IPS DF 19.7 (cell line): ENCODE measurements at places on chromosomes 7 and 10.

DNA sequence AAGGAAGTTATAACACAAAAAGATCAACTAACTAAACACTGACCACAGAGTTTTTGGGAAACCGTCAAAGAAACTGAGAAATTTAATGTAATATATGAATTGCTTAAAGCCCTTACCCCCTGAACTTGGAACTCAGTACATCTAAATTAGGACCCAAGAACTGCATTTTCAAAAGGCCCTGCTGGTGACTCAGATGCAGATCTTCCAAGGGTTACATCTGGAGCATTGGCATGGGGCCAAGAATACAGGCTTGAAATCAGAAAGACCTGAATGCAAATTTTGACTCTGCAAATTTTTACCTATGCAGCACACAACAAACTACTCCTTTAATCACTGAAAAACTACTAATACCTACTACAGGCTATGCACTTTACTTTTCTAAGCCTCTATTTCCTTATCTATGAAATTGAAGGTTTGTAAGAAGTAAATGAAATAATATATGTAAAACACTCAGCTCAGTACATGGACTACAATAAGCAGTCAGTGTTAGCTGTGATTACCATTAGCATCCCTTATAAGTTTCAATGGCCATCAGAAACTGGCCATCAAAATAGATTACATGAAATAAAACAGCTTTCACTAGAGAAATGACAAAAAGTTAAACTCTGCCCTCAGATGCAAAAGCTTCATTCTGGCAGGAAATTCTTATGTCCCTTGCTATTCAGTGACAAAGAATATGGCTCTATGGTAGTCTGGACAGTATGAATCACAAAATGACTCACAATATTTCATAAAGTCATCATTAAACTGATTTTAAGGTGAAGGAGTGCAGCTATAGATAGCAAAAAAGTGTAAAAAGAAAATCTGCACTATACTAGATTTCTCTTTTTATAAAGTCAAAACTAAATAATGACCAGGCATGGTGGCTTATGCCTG is 43.6 kb downstream of the NSUN6 start:
- no peak for DNase-seq

DNA sequence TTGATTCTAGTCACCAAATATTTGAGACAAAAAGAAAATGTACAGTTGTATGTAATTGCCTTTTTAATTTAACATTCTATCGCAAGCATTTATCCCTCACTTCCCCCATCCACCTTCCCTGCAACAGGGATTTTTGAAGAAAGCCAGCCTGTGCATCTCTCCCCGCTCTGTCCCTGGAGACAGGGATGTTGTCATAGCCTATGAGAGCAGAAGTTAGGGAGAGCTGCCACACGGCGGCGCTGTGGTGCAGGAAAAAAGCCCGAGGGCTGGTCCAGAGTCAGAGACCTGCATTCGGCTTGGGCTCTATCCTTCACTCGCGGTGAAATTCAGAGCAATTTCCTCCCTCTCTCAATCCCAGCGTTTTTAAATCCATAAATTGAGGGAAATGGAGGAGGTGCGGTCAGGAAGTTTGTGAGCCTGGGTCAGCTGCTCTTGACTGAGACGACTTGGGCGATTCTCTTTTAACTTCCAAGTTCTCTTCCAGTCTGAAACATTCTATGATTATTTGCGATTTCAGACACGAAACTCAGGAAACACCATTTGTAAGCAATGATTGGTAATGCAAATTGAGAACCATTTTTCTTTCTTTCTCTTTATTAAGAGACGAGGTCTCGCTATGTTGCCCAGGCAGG is 17.5 kb downstream of the HKDC1 start:
- DNase-seq: peak; percentile 42

DNA sequence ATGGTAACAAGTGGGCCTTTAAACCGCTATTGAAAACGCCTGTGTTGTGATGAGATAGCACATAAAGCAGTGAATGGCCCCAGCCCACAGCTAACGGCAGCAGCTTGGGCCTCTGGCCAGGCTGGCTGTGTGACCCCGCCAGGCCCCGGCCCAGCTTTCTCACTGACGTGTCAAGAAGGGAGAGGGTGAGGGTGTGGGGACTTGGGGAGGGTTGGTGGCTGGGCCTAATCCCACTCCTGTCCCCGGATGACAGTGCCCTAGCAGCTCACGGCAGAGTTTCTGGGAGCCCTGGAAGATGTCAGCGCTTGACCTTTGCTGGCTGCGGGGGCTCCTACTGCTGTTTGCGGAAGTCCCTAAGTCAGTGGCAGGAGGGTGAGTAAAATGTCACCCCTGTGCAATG is 88.9 kb upstream of the SHH start:
- DNase-seq: no peak

DNA sequence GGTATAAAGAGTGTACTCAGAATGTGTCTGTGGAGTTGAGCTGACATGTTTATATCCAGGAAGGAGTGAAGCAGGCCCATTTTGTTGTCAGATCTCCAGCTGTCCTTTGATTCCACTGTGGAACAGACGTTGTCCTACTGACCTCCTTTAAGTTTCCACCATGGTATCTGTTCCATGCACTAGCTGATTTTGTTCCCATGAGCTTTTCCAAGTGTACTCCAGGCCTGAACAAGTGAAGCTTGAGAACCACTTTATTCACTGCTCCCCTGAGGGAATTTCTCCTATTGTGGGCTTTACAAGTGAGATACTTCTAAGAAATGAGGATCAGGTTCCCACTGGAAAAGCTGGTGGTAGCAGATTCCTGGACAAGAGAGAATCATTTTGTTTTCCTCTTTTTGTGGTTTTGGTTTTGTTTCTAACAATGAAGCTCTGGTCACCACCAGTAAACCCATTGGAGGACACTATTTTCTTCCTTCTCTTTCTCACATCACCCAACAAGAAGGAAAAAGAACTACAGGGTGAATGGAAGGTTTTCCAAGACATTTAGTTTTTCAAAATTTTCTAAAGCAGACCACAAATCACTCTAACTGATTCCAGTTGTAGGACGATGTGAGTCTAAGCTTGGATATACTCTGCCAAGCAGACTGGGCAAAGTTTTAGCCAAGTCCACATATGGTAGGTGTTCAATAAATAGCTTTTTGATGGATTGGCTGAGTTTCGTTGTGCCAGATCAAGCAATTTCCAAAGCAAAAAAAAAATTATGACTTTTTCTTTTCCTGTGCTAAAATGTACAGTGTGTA is 144.2 kb downstream of the JCAD start:
- no peak for DNase-seq

DNA sequence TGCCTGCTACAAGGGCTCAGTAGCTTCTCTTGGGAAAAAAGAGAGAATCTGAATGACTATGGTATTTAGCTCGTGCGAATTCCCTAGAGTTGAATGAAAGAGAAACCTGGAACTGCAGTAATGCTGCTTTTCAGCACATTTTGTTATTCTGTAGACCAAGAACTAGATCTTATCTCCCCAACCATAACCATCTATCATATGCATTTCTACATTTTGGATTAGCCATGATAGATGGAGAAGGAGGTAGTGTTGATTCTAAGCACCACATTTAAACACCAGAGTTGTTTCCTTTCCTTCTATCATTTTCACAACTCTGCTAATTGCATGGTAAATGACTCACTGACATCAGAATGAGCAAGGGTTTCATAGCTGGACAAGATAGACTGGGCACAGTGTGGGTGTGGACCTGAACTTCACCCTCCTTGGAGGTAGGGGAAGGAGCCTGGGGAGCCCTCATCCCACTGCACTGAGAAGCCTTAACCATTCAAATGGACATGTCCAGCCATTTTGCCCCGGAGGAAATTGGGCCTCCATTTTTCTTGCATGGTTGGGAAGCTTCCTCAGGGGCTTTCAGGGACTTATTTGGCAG is 55.3 kb upstream of the BMPER start:
- DNase-seq: no peak

- no peak for DNase-seq
Observed at GRCh38 chr7:151024435-151025056, at the start of gene ATG9B. Gene ATG9B (minus strand): TSS chr7:151024494. CDS start chr7:151024423, 71 bp downstream.

DNA sequence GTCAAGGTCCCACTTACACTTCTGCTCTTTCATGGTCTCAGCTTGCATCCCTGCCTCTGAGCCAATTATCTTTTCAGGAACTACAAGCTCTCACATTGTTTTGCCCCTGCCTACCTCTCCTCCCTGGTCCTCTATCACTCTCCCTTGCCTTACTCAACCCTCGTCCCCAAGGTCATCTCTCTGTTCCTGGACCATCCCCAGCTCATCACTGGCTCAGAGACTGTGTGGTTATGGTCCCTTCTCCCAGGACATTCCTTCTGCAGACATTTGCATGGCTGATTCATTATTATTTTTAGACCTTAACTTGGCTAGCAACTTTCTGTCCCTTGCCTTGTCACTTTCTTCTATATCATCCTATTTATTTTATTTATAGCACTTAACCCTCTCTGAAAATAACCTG is 17.8 kb upstream of the GPAM start:
- no peak for DNase-seq

DNA sequence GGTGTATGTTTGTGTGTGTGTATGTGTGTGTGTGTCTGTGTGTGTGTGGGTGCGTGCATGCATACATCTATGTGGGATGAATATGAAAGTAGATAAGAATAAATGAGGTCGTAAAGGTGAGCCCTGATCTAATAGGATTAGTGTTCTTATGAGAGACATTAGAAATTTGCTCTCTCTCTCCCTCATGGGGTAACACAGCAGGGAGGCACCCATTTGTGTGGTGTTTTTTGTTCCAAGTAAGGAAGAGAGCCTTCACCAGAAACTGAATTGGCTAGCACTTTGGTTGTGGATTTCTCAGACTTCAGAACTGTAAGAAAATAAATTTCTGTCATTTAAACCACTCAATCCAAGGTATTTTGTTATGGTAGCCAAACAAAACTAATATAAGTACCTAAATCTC is 353.7 kb upstream of the CHRM2 start:
- DNase-seq: no peak

GRCh38 chr7:4170997-4171786 is 510.9 kb upstream of the FOXK1 start:
- DNase-seq: no peak

DNA sequence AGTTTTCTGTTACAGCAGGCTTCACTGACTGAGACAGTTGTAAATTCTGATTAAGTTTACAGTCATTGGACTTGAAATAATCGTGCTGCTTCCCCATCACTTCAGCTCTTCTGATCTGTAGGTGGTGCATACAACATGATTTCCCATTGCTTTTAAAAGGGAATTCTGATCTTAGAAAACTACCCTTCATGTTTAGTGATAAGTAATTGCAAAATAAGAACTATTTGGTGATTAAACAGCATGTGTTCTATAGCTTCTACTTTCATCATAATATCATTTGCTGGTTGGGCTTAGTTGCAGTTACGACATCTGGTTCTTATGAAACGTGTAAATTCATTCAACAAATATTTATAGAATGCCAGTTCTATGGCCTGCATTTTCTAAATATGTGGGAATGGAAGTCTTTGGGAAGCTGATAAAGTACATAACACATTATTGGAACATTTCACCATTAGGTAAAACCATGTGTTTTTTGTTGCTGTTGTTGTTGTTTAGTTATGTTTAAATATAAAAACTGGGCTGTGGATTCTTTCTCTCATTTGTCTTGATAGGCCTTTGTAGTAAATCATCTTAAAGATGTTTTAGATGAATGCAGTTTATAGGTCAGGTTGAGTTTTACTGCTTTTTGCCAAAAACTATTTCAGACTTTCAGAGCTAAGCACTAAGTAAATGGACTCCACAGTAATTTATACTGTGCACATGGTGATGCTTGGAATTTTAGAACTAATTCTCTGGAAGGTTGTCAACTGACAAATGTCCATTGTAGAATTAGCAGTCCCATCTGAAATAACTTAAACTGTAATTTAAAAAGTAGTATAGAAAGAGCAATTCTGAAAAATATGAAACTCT is 13.1 kb downstream of the GNAI1 start:
- DNase-seq: no peak

- no peak for DNase-seq
Observed at GRCh38 chr7:50685135-50686065, 97.3 kb downstream of the GRB10 start.

DNA sequence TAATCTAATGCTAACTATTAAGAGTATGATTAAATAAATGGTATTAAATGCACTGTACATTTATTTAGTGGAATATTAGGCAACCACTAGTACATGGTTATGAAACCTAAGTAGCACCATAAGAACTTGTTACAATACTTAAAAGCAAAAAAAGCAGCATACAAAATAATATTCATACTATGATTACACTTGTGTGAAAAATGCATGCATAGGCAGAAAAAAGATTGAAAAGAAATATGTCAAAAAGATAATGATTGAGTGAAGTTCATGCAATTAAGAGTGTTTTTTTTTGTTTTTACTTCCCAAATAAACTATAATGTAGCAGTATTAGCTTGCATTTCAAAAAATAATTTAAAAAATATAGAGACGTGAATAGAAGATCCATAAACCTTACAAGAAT is 20.0 kb upstream of the SRI start:
- no peak for DNase-seq

DNA sequence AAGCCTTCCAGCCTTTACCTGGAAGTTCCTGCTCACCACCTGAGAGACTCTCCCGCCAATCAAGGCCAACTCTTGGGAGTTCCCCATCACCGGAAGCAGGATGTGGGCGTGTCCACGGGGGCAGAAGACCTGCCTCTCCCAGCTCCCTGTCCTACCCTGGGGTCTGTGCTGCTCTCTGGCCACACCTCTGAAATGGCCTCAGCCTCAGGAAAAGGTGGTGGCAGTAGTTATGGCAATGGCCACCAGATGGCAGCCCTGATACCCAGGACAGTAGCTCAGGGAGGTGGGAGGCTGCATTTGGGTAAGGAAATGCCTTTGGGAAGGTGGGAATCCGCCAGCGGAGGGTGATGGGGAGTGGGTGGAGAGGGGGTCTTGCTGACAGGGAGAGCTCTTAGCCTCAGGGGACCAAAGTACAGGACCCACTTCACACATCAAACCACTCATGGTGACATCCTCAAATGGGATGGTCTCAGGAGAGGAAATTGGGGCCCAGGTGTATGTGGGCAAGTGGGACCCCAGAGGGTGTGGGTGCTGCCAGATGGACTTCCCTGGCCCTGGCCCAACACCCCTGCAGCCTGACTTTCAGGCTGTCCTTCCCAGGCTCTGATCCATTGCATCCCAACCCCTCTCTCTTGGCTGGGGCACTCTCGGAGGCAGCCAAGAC is 33.9 kb downstream of the KAZALD1 start:
- peak; percentile 96 for DNase-seq

DNA sequence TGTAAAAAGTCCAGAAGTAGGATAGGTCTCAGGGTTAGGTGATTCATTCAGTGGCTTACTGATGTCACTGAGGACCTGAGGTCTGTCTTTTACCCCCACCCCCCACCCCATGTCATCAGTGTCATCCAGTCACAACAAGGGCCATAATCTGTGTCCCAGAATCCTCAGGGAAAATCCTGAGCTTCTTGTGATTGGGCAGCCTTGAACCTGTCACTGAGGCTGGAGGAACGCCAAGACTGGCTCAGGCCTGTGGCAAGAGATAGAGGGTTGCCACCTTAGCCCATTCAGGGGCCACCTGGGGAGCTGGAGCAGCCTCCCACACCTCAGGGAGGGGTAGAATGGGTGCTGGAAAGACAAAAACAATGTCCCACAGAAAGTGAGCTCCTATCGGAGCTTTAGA is 29.7 kb downstream of the NUB1 start:
- DNase-seq: no peak

GRCh38 chr7:29022291-29022988 is 64.3 kb upstream of the TRIL start:
- DNase-seq: no peak
